ENCODE measurements at places on chromosomes 12 and 14. TPM values are rescaled to one million over a fixed set of nuclear protein-coding genes. Genes with fewer than 3 reads are reported as not detected.
A peak's percentile ranks its signal among the peaks of the same experiment; 100 is the strongest.

- DNase-seq: no peak
These were observed 211.1 kb downstream of the SPTSSA start for GRCh38 chr14:34250959-34251358.

DNA sequence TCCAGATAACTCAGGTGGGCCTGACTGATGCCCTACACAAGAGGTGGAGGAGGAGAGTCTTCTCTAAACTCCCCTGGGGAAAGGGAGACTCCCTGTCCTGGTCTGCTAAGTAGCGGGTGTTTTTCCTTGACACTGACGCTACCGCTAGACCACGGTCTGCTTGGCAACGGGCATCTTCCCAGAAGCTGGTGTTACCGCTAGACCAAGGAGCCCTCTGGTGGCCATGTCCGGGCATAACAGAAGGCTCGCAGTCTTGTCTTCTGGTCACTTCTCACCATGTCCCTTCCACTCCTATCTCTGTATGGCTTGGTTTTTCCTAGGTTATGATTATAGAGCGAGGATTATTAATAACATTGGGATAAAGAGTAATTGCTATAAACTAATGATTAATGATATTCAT is 965.5 kb downstream of the TMEM121 start:
- DNase-seq: peak; percentile 7

DNA sequence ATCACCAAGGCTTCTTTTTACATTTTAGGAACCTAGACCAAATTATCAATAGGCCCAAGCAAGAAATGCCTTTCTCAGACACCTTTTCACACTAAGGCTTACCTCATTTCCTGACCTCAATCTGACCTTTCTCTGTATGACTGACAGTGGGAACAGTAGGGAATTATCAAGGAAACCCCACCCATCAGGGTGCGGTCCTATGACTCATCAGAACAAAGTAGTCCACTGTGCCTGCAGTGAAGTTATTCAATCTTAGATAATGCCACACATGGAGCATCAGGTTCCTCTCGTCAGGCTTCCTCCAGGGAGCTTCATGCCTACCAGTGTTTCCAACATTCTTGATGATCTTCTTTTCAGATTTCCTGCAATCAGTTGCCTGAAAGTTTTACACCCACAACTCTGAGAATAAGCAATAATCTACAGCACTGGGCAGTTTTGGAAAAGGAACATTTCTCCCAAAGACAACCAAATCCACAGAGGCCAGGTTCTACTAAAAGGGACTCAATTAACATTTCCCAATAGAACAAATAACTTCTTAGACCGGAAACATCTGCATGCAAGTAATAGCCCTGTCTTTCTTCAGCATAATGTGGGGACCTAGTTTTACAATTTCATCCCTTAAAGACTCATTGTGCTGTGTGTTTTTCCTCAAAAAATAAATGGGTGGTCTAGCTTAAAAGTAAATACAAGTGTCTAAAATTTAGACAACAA is 35.9 kb upstream of the TMTC2 start:
- DNase-seq: peak; percentile 94

DNA sequence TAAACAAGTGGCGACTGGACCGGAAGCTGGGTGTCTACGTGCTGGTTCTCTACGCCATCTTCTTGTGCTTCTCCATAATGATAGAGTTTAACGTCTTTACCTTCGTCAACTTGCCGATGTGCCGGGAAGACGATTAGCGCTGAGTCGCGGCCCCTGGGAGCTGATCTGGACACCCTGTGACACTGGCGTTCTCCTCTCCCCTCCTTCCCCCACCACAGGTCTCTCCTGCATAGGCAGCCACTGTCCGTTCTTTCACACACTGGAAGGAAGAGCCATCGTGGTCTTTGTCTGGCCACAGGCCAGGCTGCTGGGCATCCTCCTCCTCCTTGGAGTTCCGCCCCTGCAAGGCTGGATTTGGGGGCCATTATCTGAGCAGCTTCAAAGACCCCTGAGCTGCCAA is 20.1 kb upstream of the RIN3 start:
- no peak for DNase-seq

GRCh38 chr12:124399622-124400021 is 104.7 kb downstream of the RFLNA start:
- DNase-seq: no peak

DNA sequence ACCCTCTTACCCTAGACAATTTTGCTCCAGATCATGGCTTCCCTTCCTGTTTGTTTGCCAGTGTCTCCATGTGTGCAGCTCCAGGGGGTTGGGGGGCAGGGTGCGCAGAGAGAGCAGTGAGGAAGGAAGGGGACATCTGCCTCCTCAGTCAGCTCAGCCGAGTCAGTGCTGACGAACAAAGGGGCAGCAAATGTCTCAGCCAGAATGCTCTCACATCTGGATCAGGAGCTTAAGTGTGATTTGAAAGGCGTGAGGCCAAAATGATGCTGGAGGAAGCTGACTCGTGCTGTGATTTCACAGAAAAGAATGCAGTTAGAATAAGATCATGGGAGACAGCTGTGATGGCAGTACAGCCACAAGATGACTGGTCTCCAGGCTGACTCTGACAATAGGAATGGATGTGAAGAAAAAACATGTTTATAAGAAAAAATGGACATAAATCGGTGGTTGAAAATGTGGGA is 27.1 kb upstream of the CDK17 start:
- DNase-seq: peak; percentile 83

GRCh38 chr12:10721651-10722501 is 1.2 kb downstream of the YBX3 start:
- DNase-seq: peak; percentile 95

DNA sequence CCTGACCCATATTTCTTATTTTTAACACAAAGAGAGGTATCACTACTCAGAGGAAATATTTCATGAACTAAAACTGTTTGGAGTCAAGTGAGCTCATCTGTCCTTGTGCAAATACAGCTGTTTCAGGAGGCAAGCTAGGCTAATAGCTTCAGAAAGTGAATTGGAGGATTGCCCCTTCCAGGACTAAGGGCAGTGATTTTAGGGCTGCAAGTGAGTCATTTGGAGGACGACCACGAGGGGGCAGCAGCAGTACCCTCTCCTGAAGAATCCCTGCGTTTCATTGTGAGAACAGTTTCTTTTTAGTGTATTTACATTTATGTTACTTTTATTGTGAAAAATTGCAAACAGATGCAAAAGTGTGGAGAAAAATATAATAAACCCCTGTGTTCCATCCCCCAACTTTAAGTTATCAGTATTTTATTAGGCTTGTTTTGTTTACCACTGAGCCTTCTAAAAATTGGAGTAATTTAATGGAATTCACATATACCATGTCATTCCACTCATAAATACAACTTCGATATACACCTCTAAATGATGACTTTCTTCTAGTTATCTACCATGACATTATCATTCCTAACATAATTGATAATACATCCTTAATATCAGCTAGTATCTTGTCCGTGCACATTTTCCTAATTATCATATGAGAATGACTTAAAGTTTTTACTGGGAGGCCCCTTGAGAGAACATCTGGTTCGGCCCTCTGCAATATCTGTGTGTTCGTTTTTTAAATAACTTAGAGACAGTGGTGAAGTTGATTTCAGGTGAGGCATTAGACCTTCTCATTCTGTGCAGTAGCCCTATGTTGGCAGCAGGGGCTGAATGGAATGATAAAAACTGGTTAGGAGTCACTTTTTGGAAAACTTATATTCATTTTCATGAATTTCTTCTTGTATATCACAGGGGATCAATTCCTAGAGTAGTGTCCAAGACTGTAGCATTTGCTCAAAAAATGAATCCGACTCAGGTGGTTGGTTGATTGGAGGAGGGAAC is 13.7 kb downstream of the FOXJ2 start:
- peak; percentile 56 for DNase-seq

OASL gene
- total RNA-seq: 28.3 TPM

SLC25A47 gene
- total RNA-seq: not detected

BICDL1 gene
- total RNA-seq: 15.9 TPM

RFX4 gene
- not detected for total RNA-seq

ADAM21 gene
- not detected for total RNA-seq

All from Caki2 (cell line).